Renal cortical epithelial cell (primary cell): ENCODE measurements at places on chromosomes 13 and 19. TPM values are rescaled to one million over a fixed set of nuclear protein-coding genes. Genes with fewer than 3 reads are reported as not detected.

The PTPRH gene
- total RNA-seq = 0.55 and 4.9 TPM in 2 replicates

The RPL18 gene
- total RNA-seq = 591 and 1,820 TPM in 2 replicates

The ASPDH gene
- total RNA-seq = not detected in 2 replicates

The CEACAM21 gene
- not detected in 2 replicates for total RNA-seq

The CDX2 gene
- not detected in 2 replicates for total RNA-seq

The YIPF2 gene
- 67.5 and 148 TPM in 2 replicates for total RNA-seq

The ATP8B3 gene
- total RNA-seq = 2.4 and 4.2 TPM in 2 replicates

The SIGLEC10 gene
- not detected in 2 replicates for total RNA-seq

The FOSB gene
- 1.4 and 18.3 TPM in 2 replicates for total RNA-seq

The S1PR2 gene
- total RNA-seq = 3.0 and 3.3 TPM in 2 replicates

The CCDC70 gene
- total RNA-seq = not detected in 2 replicates

The MAP4K1 gene
- 0.25 TPM in 1 of 2 replicates, not detected in the other for total RNA-seq

The PTPRS gene
- 10.1 and 119 TPM in 2 replicates for total RNA-seq

DNA sequence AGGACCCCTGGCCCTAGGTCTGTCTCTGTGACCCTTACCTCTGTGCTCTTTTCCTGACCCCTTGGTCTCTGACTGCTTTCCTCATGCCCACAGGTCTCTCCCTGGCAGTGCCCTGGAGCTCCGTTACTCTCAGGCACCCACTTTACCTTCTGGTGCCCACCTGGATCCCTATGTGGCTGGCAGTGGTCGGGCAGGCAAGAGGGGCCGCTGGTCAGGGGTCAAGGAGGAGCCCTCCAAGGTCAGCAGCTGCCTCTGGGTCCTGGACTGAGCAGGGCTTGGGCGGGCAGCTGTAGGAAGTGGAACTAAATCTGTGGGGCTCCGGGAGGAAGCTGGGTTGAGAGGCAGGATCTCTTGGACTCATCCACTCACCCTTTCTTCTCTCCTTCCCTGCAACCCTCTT is 16.3 kb downstream of the PPFIA3 start:
- no peak for DNase-seq

- no peak for DNase-seq
These were observed 2.5 kb downstream of the KLK10 start for GRCh38 chr19:51016798-51017683.

DNA sequence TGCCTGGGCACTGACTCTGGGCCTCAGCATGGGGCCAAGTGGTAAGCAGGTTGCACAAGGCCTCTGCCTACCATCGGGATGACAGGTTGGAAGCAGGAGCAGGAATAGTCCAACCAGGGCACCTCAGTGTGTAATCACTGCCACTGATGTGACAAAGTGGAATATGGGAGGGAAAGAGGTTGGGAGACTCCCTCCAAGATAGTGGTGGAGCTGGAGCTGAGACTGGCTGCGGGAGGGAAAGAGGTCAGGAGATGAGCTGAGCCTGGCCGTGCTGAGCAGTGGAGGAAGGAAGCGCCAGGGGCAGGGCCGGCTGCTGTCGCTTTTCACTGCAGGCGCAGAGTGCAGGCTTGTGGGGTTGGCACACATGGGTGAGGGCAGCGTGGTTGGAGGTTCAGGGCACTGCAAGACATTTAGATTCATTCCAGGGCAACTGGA is 6.8 kb downstream of the UPF3A start:
- no peak for DNase-seq

DNA sequence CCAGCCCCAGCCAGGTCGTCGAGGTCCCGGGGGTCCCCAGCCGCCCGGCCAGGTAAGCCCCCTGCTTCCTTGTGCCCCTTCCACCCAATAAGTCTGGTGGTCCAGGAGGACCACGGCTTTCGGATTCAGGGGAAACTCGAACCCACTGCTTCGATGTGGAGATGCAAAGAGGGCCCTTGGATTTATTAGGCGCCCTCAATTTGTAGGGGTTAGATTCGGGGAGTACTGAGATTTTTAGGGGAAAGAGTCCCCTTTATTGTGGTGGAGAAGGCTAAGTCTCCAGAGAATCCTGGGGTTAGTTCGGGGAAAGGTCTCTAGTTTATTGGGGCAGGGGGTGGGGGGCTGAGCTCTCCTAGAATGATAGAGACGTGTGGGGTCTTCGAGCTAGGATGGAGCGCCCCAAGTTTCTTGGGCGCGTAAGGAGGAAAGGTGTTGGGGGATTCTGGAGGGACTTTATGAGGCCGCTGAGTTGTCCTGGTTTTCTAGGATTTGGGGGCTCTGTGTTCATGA is 3.8 kb upstream of the LTBP4 start:
- no peak for DNase-seq

DNA sequence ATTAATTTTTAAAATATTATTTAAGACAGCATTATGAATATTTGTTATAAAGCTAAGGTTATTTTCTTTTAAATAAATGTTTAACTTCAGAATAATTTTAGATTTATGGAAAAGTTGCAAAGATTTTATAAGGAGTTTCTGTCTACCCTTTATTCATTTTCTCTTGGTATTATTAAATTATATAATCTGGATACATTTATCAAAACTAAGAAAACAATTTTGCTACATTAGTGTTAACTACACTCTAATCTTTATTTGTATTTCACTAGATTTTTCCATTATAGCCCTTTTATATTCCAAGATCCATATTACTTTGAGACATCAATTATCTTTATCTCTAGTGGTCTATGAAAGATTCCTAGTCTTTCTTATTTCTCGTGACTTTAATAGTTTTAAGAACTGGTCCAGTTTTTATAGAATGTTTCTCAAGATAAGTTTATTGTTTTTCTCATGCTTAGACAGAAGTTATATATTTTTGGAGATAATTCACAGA is 1243.7 kb upstream of the PCDH9 start:
- no peak for DNase-seq

DNA sequence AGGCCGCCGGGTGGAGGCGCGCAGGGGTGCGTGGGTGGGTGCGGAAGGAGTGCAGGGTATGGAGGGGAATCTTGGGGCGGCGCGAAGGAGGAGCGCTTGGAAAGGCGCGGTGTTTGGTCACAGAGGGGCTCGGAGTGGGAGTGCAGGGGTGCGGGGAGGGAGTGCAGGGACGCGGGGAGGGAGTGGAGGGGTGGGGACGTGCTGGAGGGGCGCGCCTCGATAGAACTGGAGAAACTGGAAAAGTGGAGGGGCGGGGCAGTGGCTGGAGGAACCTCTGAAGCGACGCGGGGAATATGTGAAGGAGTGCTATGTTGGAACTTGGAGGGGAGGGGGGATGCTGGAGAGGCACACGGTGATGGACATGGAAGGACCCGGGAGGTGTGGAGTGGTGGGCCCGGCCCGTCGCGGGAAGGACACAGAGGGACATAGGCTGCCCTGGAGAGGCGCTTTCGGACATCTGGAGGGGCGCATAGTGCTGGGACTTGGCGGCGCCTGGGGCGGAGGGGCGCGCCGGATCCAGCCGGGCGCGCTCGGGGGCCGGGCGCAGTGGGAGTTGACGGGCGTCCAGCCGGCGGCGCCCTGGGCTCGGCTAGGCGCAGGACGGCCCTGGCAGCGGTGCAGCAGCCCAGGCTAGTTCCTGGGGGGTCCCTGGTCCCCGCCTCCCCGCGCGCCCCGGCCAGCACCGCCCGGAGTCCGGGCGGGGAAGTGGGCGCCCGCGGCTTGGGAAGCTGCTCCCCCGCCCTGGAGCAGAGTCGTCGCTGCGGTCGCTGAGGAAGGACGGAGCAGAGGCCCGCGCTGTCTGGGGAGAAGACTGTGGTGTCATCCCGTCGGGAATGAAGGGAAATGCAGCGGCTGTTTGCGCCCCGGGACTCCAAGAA is 20.8 kb upstream of the SGCG start:
- DNase-seq = no peak

GRCh38 chr19:18143902-18144301 is 9.1 kb upstream of the PIK3R2 start:
- no peak for DNase-seq

GRCh38 chr13:74465271-74465670 is 331.1 kb upstream of the KLF12 start:
- no peak for DNase-seq

GRCh38 chr19:30900051-30900450 is 449.2 kb downstream of the TSHZ3 start:
- no peak for DNase-seq

DNA sequence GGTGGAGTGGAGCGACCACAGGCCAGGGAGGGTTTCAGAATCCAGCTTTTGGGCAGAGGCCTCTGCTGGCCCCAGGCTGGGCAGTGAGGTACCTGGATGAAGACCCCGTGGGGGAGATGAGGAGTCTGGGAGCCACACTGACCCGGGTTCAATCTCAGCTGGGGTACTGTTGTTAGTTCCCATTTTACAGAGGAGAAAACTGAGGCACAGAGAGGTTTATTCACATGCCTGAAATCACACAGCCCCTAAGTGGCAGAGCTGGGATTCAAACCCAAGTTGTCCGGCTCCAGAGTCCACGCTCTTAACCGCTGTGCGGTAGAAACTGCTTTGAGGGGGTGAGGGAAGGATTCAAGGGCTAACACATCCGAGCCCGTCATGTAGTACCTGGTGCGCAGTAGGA is 45.0 kb downstream of the MYH14 start:
- no peak for DNase-seq

DNA sequence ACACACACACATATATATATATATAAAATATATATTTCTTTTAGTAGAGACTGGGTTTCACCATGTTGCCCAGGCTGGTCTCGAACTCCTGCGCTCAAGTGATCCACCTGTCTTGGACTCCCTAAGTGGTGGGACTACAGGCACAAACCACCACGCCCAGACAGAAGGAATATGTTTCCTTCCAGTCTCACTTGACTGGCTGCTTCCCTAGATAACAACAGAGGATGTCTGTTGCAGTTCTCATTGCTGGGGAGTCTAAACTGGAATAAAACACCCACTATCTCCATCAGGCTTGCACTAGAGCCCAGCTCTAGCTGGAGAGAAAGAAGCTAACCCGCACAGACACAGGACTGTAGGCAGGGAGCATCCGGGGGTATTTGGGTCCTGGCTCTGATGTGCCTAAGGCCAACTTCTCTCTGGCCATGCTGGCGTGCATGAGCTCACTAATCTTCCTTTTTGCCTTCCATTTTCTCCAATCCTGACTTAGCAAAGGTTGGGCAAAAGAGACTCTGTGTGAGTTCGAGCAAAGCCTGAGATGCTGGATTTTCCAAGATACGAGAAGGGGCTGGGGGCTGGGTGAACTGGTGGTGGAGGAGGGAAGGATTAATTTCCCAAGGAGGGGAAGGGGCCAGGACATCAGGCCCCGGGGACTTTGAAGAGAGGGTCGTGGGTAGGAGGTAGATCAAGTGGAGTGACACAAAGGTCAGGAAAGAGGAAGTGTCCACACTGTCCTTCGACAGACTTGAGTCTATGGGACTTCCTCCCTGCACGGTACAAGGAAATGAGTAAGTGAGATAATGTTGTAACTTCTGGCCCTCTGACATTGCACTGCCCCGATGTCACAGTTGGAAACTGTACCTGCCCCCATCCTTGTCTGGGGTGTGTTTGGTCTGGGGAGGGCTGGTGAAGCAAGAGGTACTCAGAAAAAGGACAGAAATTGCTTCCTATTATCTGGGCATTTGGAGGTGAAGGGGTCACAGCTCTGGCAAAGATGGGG is 22.5 kb upstream of the ALOX5AP start:
- peak; percentile 18 for DNase-seq

DNA sequence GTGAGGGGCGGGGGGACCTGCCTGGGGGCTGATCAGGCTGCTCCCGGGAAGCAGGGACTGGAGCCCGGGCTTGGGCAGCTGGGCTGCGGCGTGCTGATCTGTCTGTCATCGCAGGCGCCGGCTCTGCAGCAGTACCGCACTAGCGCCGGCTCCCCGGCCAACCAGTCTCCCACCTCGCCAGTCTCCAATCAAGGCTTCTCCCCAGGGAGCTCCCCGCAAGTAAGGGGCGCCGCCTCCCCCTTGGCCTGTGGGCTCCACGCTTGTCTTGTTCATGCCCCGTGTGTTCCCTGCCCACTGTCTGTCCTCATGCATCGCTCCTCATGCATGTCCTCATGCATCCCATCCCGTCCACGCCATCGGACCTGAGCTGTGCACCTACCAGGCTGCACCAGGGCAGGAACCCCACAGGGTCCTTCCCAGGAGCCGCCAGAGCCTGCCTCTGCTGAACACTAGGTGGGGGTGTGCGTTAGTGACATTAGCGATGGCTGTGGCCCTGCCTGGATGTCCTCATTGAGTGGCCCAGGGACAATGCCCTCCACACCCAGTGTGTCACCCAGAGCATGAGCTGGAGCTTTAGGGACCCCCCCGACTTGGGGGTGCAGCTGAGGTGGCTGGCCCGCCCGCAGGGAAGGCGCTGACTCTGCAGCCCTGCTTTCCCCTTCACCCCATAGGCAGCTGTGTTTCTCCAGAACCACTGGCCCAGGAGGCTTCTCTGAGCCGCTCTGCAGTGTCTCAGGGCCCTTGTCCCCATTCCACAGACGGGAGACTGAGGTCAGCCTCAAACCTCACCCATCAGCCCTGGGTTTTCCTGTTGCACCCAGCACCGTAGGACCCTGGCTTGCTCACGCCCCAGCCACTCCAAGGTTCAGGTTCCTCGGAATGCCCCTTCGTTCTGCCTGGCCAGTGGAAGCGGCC is 19.5 kb downstream of the COMP start:
- no peak for DNase-seq

GRCh38 chr13:101397742-101398141 is 18.6 kb downstream of the NALCN start:
- DNase-seq = peak; percentile 71
